ENCODE measurements at places on chromosomes 11 and 22.

DNA sequence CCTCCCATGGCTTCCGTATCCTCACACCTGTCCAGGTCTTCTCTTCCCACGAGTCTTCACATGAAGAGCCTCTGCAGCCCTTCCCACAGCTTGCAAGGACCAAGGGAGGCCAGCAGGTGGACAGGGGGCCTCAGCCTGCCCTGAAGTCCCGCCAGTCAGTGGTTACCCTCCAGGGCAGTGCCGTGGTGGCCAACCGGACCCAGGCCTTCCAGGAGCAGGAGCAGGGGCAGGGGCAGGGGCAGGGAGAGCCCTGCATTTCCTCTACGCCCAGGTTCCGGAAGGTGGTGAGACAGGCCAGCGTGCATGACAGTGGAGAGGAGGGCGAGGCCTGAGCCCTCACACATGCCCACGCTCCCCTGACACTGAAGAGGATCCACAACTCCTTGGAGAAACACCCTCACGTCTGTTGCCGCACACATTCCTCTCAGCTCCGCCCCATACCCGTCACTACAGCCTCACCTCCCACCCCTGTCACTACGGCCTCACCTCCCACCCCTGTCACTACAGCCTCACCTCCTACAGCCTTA lies 8.3 kb downstream of the SSH3 start:
- DNase-seq = no peak

DNA sequence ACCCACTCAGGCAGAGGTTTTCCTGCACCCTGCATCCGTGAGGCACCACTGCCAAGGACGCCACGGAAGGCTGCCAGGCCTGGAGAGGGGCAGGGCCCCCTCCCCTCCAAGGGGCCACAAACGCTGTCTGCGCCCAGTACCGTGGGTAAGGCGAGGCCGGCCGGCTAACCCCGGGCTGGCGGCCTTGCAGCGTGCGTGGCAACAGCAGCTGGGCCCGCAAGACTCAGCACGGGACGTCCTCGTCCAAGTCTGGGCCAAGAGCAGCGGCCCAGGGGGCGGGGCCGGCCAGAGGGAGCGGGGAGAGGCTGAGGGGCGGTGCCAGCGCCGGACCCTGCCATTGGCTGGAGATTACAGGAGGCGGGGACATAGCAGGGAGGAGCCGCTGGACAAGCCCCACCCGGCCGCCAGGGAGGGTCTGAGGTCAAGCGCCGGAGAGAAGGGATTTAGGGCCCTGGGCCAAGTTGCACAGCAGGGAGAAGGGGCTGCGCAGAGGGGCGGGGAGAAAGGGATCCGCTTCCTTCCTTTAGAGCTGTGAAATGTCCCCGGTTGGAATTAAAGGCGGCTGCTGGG lies 16.0 kb downstream of the SLC43A1 start:
- DNase-seq = peak; percentile 82

DNA sequence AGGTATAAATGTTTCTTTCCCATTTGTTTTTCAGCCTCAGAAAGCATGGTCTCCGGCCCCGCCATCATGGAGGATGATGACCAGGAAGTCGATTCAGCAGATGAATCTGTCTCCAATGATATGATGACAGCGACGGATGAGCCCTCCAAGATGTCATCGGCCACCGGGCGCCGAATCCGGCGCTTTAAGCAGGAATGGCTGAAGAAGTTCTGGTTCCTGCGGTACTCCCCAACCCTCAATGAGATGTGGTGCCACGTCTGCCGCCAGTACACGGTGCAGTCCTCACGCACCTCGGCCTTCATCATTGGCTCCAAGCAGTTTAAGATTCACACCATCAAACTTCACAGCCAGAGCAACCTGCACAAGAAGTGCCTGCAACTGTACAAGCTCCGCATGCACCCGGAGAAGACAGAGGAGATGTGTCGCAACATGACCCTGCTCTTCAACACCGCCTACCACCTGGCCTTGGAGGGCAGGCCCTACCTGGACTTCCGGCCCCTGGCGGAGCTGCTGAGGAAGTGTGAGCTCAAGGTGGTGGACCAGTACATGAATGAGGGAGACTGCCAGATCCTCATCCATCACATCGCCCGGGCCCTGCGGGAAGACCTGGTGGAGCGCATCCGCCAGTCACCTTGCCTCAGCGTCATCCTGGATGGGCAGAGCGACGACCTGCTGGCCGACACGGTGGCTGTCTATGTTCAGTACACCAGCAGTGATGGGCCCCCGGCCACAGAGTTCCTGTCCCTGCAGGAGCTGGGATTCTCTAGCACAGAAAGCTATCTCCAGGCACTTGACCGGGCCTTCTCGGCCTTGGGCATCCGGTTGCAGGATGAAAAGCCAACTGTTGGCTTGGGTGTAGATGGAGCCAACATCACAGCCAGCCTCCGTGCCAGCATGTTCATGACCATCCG lies 59.9 kb downstream of the SYT13 start:
- no peak for DNase-seq

- DNase-seq = no peak
Observed at GRCh38 chr11:1485504-1485885, 1.1 kb downstream of the MOB2 start.

DNA sequence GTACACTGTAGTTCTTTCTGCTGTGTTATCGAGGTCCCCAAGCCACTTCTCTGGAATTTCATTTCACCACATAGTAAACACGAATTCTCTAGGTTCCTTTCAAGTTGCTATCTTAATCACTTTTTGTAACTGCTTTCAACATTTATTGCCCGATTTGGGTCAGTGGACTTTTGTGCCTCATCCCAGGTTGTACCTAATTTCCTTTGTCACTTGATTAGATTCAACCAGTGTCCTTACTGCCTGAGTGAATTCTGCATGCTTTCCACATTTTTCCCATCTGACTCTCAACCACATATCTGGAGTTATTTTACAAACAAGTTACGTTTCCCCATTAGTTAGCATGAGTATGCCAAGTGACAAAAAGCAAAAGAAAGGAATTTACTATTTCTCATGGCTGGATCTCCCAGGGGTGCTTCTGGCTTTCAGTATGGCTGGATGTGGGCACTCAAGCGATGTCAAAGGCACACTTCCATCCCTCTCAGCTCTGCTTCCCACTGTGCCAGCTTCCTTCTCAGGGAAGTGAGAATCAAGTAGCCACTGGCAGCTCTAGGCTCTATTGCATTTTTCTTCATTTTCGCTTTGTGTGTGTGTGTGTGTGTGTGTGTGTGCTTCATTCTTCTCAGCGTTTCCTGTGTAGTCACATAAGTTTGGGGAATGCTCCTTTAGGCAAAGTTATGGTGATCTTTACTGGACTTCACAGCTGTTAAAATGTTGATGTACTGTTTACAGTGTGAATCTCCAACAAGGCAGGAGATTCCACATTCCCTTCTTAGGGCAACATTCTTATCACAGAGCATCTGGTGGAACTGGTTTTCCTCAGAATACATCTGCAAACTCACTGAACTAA lies 128.9 kb downstream of the DBX1 start:
- DNase-seq = peak; percentile 93

DNA sequence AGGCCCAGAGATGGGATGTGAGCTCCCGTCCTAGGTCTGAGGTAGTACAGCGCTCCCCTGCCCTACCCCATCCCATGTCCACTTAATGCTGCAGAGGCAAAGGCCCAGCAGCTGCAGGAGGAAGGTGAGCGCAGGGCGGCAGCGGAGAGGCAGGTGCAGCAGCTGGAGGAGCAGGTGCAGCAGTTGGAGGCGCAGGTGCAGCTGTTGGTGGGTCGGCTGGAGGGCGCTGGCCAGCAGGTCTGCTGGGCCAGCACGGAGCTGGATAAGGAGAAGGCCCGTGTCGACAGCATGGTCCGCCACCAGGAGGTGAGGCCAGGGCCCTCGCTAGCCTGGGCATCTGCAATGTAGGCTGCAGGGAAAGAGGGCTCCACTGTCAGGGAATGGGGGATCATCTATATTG lies 15.2 kb downstream of the CCDC157 start:
- no peak for DNase-seq

DNA sequence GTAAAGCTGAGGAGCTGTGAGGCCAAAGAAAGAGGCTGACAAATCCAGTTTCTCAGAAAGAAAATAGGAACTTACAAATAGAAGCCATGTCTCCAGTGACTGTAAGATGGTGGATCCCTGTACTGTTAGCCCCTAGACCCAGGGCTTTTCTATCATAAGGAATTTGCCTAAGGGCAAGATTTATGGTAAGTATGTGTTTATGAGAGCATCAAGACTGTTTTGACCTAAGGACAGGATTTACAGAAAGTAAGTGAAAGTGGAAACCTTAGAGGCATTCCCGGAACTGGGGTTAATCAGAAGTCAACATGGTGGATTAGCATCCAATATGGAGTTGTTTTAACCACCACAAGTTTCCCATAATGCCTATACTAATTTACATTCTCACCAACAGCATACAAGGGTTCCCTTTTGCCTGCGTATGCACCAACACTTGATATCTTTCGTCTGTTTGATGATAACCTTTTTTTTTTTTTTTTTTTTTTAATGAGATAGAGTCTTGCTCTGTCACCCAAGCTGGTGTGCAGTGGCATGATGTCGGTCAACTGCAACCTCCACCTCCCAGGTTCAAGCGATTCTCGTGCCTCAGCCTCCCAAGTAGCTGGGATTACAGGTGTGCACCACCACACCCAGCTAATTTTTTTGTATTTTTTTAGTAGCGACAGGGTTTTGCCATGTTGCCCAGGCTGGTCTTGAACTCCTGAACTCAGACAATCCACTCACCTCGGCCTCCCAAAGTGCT lies 40.2 kb downstream of the BIRC2 start:
- DNase-seq = no peak

DNA sequence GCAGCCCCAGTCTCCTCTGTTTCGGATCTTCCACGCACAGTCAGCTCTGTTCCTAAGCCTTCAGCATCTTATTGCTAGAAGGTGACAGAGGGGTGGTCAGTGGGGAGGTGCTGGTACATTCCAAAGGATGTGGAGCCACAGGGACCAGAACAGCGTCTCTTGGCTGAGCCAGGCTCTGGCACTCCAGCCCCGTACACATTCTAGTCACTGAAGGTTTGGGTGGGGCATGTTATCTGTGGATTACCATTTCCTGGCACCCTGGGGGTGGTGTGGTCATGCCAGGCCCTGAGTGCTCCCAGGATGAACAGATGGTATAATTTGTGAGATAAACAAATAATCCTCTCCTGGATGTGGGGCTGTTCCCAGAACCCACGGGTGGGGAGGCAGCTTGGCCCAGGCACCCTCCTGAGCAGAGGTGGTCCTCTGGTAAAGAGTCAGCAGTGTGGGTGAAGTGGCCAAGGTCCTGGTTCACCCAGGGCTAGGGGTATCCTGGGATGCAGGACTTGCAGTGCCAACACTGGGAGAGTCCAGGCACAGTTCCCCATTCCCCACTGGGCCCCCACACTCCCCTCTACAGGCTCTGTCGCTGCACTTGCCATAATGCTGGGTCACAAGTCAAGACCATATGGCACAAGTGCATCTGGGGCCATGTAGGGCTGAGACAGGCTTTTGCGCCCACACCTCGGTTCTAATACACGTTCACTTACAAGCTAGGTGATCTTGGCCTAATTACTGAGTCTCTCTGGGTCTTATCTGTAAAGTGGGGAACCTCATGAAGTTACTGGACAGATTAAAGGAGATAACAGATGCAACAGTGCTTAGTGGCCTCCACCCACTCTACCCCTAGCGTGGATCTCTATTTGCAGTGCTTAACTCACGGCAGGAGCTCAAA lies 33.0 kb downstream of the DKK3 start:
- no peak for DNase-seq

DNA sequence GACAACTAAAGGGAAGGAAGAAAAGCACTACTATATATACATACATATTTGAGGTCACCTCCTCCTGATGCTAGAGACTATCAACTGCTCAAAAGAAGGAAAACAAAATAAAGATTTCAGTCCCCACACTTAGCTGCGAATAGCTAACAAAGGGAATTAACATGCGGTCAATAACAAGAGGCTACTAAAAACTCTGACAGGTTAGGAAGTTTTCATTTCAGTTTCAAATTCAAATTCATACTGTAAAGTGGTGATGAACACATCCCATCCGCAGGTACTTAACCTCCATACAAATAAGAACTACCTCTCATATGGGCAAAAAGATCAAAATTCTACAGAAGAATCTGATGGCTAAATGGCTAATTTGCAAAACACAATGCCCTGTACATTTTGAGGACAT lies 2.6 kb downstream of the NAP1L4 start:
- DNase-seq = no peak

DNA sequence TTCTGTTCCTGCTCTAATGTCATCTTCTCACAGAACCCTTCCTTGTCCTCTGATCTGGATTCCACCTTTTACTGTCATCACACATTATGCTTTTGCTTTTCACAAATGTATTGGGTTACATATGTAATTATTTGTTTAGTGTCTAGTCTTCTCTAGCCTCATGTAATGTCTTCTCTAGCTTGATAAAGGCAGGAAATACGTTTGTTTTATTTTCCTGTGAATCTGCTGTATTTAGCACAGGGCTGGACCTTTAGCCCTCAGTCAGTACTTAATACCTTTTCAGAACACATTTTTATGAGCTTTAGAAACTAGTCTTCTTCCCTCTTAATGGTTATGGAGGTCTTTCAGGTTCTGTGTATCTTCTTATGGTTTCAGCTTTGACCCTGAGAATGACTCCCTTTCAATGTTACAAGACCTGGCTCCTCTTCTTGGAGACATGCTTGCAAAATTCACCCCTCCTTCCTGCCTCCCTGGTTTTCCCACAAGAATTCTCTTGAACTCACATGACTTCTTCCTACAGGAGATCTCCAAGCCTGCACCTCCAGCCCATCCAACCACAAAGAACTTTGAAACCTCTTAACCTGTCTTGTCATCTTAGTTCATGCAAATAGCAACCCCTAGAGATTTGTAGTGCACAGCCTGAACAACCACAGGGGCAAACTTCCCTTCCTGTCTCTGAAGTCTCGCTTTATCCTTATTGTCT lies 132.7 kb upstream of the DDI1 start:
- DNase-seq = no peak

GRCh38 chr11:9643751-9644150 lies 20.1 kb upstream of the SWAP70 start:
- no peak for DNase-seq

- no peak for DNase-seq
Observed at GRCh38 chr11:127362754-127363308, 362.3 kb upstream of the KIRREL3 start.

DNA sequence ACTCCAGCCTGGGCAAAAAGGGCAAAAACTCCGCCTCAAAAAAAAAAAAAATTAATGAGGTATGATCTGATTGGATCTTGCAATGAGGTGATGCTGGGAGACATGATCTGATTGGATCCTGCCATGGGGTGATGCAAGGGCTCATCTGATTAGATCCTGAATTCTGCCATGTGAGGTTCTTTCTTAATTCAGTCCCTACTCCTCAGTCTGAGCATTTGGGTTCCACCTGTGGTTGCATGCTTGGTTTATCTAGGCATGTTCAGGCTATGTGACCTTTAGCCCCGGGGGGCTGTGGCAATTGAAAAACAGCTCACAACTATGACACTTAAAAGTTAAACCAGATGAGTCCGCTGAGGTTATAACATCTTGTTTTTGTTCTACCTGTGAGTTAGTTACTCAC lies 4.8 kb upstream of the TRIM6 start:
- DNase-seq = no peak

- no peak for DNase-seq
Observed at GRCh38 chr11:103480421-103480820, 371.2 kb downstream of the DYNC2H1 start.

- no peak for DNase-seq
Observed at GRCh38 chr11:123437236-123437979, 7.3 kb downstream of the GRAMD1B start.
